ENCODE measurements at places on chromosomes 1 and 21.

GRCh38 chr1:14724246-14724645, 125.8 kb downstream of the KAZN start:
- no peak for DNase-seq

GRCh38 chr1:205438213-205439158, 16.6 kb upstream of the LEMD1 start:
- no peak for DNase-seq

GRCh38 chr1:44724296-44724954, 6.5 kb downstream of the RNU5D-1 start:
- DNase-seq = no peak

DNA sequence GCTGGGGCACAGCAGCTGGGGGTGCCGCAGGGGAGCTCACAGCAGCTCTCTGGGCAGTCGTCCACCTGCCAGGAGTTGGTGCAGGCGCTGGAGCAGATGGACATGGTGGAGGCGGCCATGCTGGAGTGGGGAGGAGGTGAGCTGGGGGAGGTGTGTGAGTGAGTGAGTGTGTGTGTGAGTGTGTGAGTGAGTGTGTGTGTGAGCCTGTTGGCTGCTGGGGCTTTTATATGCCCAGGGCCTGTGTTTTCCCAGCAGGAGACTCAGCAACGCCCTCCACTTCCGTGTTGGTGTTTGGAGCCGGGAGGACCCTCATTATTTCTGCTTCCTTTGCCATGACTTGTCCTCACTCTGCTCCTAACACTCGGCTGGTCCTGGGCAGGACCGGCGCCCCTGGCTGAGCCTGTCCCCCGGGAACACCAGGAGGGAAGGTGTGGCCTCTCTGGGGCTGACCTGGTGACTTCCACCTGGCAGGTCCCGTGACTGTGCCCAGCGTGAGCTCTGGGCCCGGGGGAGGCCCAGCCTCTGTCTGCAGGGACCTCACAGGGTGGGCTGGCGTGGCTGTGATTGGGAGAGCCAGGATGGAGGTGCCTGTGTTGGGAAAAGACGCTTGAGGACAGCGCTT, at the start of gene KRTAP10-2:
KRTAP10-2 (minus strand) TSS at position 166 of the 622 bp plus-strand sequence; CDS start at position 119, 47 bp downstream.
- DNase-seq = no peak

GRCh38 chr1:76190749-76191424, 116.3 kb downstream of the ST6GALNAC3 start:
- no peak for DNase-seq

DNA sequence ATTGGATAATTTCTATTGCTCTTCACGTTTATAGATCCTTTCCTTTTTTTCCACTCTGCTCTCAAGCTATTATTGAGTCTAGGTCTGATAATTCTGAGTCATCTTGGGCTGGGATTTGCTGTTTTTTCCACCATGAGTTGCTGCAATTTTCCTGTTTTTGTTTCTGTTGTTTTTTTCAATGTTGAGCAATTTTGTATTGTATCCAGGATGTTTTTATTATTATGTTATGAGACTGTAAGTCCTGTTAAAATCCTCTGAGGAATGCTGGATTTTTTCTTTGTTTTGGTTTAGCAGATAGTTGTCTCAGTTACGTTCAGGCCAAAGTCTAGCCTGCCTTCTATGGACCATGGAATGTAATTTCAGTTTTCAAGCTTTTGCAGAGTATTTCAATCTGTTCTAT, 13.0 kb upstream of the SLC35A3 start:
- no peak for DNase-seq
